ENCODE measurements at places on chromosomes 13 and 19.

GRCh38 chr19:7879836-7880235, 5.6 kb upstream of the PRR36 start:
- DNase-seq = no peak

- no peak for DNase-seq
Measured at GRCh38 chr13:74921326-74921725, 560.6 kb downstream of the TBC1D4 start.

DNA sequence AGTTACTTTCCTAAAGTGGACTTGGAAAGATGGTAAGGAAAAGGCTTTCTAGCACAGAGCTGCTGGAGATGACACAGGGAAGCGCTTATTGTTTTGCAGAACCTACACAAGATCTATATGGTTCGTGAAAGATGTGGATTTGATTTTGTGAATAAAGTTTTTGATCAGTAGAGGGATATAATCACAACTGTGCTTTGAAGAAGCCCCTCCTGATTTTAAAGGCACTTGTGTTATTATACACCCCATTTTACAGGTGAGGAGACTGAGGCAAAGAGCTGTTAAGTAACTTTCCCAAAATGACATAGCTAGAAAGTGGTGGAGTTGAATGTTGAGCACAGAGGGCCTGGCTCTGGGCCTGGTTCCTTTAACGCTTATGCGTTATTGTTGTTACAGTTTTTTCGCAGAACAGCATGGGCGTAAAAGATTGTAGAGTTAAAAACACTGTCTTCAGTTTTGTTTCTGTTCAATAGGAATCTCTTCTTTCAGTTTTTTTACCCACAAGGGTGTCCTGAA, 1.4 kb downstream of the TDRD3 start:
- no peak for DNase-seq

GRCh38 chr19:15424692-15425272, 6.0 kb upstream of the AKAP8L start:
- DNase-seq = no peak

DNA sequence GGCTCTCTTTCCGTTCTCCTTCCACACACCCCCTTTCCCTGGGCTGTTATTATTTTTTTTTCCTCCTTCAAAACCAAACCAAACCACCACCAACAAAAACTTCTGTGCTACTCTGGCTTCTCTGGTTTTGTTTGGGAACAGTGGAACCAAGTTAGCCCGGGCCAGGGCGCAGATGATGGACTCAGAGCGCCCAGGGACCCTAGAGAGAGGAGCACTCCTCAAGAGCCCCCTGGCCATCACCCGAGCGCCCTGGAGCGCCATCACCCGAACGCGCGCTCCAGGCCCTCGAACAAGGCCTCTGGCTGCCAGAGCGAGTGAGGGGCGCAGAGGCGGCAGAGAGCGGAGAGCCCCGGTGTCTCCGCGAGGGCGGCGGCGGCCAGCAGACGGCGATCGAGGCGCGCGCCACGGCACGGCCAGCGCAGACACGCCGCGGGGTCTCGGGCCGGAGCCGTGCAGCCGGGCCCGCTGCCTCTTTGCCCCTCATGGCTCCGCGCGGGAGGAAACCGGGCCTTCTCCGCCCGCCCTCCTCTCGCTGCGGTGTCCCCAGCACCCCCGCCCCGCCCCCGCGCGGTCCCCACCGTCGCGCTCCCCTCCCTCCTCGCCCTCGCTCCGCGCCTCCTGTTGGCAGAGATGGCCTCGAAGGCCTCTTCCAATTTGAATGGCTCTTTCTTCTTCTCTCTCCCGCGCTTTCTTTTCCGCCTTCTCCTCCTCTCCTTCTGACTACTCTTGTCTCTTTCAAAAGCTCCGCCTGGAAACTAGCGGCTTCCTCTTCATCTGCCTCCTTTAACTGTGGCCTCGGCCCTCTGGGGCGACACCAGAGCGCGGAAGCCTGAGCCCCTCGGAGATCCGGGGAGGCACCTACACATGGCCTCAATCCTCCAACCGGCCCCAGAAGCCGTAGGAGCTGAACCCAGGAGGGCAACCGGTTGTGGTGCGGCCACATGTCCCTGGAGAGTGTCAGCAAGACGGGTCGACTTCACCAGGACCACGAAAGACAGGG, 4.1 kb upstream of the SOX1 start:
- DNase-seq = no peak

GRCh38 chr13:44431150-44431549, 57.5 kb downstream of the SERP2 start:
- DNase-seq = no peak

GRCh38 chr13:95030821-95031343, 270.4 kb downstream of the ABCC4 start:
- no peak for DNase-seq

DNA sequence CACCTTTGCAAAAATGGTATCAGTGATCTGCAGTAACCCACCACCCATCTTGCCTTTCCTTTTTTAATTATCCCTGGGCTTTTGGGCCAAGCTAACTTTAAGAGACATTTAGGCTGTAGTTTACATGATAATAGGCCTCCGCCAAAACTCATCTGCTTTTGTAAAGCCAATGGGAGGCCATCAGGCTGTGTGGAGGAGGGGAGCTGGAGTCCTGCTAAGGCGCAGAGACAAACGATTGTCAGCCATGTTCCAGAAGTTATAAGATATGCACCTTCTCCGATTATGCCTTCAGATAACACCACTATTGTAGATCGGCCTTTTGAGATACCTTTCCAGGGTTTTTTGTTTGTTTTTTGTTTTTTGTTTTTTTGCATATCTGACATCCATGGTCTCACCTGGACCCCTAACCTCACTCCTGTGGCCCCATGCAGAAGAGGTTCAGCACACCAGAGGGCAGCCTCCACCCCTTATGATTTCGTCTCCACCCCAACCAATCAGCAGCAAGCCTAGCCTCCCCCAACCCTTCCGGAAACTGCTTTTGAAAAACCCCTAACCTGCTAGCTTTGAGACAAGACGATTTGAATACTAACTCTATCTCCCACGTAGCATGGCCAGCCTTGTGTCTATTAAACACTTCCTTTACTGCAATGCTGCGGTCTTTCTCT, 113.9 kb upstream of the UBL3 start:
- no peak for DNase-seq

DNA sequence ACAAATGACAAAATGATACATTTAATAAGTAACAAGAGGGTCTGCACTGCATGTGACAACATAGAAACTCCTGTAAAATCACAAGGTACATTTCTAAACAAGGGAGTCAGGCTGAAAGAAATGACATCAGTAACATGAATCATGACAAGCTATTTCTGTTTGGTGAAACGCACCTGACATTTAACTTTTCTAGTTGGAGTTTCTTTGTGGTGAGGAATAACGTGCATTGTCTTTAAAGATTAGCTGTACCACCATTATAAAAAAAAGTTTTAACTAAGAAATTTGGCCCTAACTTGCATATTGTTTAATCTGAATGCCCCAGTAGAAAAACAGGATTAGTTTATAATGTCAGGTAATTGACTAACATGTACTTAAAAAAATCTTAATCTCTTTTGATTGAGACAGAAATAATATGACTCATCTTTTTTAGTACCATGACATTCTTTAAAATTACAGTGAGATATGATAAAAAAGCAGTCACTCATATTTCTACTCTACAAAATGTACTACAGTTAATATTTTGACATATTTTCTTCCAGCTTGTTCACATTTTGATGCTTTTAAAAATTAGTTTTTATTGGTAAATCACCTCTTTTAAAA, 418.2 kb downstream of the KLF12 start:
- DNase-seq = no peak

GRCh38 chr19:39542206-39542605, 2.2 kb upstream of the EID2 start:
- no peak for DNase-seq

GRCh38 chr13:64758521-64759244, 2471.5 kb downstream of the PCDH9 start:
- no peak for DNase-seq

GRCh38 chr19:43754253-43754502, 584 bp downstream of the SMG9 start:
- DNase-seq = no peak

- no peak for DNase-seq
Measured at GRCh38 chr13:52399046-52399445, 6.9 kb downstream of the THSD1 start.

- no peak for DNase-seq
Measured at GRCh38 chr19:28966737-28967399, 246.1 kb downstream of the UQCRFS1 start.

GRCh38 chr13:52449331-52450011, 963 bp downstream of the VPS36 start:
- DNase-seq = no peak
